ENCODE measurements at places on chromosomes 2 and 18. TPM values are rescaled to one million over a fixed set of nuclear protein-coding genes. Genes with fewer than 3 reads are reported as not detected.

Gene IL1F10
- total RNA-seq = not detected

Gene FOXD4L1
- 0.09 TPM for total RNA-seq

Gene RGPD3
- total RNA-seq = 0.16 TPM

Gene VAMP5
- total RNA-seq = not detected

Gene MYO1B
- total RNA-seq = 53.5 TPM

Gene ASPRV1
- 0.20 TPM for total RNA-seq

Gene ASB3
- 11.1 TPM for total RNA-seq

Gene DNER
- 14.0 TPM for total RNA-seq

Gene HOXD9
- 0.82 TPM for total RNA-seq

Gene CD226
- 0.15 TPM for total RNA-seq

Gene FTCDNL1
- total RNA-seq = 3.2 TPM

Gene SEPTIN2
- 283 TPM for total RNA-seq

Gene VIT
- total RNA-seq = not detected

Gene FBXO15
- 0.61 TPM for total RNA-seq

Gene LOXHD1
- total RNA-seq = not detected

Gene GAREM2
- total RNA-seq = 6.4 TPM

Gene CNGA3
- 0.09 TPM for total RNA-seq

Gene SNRNP200
- total RNA-seq = 126 TPM

Gene FOSL2
- 79.9 TPM for total RNA-seq

Gene PLGLB2
- total RNA-seq = 0.11 TPM

All from A549 treated with dexamethasone at 1 μM for 4 hours (cell line).